Esophagus muscularis mucosa (tissue), 4 donors: ENCODE measurements at places on chromosomes 12 and 14.

DNA sequence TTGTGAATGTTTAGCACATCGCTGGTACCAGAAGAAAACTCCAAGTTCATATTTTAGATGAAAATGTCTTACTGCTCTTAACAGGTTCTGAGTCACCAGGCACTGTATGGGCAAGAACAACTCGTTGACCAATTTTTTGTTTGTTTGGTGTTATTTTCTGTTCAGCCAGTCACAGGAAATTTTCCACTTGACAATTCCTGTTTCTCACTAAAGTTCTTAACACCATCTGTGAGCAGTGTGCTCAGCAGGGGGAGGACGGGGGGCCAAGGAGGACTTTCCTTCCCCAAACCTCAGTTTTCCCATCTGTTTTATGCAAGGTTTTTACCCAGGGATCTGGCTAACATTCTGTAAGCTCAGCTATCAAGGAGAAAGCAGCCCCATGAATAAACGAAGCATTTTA, 3.0 kb downstream of the NUAK1 start:
- no peak for DNase-seq

DNA sequence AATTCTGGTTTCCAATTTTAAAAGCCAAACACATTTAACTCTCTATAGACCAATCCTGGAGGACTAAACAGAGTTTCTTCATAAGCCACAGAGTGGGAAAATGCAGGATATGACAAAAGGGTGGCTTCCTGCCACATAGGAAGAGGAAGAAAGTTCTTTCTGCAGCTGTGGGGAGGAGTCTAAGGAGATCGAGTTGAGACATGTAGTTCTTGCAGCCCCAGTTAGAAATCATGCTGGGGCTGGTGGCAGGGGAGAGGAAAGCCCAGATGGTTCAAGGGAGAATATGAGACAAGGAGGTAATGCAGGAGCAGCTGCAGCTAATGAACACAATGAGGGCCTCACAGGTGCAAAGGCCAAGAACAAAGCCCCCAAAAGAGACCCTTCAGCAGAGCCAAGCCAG, 85.0 kb upstream of the ARID2 start:
- no peak for DNase-seq

- no peak for DNase-seq
These were observed 2.4 kb downstream of the GALNT6 start for GRCh38 chr12:51388846-51389245.

DNA sequence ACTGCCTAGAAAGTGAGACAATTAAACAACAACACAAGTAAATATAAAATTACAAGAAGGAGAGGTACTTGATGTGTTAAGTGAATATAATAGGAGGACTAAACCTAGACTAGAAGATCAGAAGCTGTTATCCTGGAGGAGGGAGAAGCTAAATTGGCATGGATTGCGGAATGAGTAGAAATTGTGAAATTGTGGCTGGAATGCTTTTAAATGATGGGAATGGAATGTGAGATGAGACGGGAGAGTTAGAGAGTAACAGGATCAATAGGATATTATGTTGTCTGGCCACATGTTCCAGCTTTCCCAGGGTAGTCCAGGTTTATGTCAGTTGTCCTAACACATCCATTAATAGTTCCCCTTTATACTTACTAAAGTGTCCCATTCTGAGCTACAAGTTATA, 44.0 kb upstream of the CPNE8 start:
- no peak for DNase-seq

GRCh38 chr14:75147423-75148071, 20.7 kb upstream of the NEK9 start:
- peak; percentile 94 for DNase-seq

GRCh38 chr14:92641306-92641705, 107.1 kb downstream of the LGMN start:
- DNase-seq = no peak

GRCh38 chr12:108441549-108441948, 73.5 kb upstream of the FICD start:
- no peak for DNase-seq

DNA sequence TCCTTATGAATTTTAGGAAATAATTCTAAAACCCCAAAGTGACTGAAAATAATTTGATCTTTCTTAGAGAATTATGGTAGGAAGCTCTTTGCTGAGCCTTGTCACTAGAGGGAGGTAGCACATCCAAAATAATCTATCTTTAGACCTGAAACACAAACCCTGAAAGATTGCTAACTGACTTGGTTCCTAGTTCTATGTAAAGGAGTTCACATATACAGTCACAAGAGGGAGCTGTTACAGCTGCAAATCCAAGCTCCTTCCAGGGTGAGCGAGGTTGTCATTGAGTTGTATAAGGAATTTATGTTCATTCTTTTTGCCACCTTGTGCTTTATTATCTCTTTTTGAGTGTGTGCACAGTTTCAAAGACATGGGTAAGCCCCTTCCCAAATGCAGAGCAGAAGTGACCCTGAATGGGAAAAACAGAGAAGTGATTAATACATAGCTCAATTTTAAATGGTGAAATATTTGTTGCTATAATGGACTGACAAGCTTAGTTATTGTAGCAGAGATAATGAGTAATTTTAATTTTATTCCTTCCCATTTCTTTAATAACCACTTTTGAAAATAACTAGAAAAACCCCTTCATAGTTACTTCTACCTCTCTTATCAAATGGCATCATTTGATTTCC, 387.9 kb downstream of the DAD1 start:
- no peak for DNase-seq

DNA sequence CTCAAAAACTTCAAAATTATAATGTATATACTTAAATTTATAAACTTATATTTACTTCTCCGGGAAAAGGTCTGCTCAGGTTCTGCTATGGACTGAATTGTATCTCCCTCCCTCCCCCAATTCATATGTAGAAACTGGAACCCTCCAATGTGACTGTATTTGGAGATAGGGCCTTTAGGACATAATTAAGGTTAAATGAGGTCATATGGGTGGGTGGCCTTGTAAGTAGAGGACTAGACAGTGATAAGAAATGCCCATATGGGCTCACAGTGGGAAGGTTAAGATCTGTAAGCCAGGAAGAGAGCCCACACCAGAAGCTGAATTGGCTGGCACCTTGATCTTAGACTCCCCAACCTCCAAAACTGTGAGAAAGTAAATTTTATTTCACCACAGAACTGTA, 84.5 kb downstream of the TAOK3 start:
- no peak for DNase-seq

- DNase-seq = no peak
These were observed 16.3 kb downstream of the ATP5MC2 start for GRCh38 chr12:53659571-53659981.

- DNase-seq = no peak
These were observed 106.5 kb downstream of the PLCZ1 start for GRCh38 chr12:18631339-18631738.

GRCh38 chr12:12265571-12266388, 1.1 kb downstream of the LRP6 start:
- DNase-seq = no peak

DNA sequence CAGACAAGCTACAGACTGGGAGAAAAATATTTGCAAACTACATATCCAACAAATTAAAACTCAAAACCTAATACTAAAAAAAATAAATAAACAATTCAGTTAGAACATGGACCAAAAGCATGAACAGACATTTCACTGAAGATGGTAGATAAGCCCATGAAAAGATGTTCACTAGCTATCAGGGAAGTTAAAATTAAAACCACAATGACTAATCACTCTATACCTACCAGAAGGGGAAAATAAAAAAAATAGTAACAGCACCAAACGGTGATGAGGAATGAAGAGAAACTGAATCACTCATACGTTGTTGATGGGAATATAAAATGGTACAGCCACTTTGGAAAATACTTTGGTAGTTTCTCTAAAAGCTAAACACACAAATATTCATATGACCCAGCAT, 31.1 kb upstream of the DHRS7 start:
- DNase-seq = no peak

- DNase-seq = no peak
These were observed 48.5 kb upstream of the OSBPL8 start for GRCh38 chr12:76608070-76608469.

GRCh38 chr12:66668311-66668710, 10.6 kb downstream of the GRIP1 start:
- no peak for DNase-seq

DNA sequence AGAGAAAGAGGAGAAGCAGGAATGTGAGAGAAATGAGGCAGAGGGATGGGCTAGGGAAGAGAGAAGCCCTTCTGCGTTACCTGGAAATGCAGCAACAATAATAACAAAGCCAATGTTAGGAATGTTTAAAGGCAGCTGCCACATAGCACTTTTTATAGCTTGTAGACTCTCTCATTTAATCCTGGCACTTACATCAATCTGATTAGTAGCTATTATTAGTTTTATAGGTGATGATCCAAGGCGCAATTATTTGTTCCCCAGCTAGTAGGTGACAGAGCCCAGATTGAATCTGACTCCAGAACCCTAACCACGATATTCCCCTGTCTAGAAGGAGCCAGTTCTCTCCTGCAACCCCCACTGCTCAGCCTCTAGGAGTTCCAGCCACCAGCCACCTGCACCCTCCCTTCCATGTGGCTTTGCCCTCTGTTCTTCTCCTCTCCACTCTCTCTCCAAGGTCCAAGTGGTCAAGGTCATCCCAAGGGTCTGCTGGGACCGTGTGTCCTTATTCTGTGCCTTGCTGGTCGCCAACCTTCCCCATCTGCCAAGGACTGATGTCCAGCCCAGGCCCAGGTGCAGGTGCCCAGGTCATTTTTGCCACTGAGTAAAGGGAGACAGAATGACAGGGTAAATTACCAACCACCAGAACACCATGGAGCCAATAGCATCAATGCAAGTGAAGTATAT, 29.4 kb upstream of the CIPC start:
- no peak for DNase-seq

- no peak for DNase-seq
These were observed 6.0 kb upstream of the MANSC4 start for GRCh38 chr12:27785882-27786570.

DNA sequence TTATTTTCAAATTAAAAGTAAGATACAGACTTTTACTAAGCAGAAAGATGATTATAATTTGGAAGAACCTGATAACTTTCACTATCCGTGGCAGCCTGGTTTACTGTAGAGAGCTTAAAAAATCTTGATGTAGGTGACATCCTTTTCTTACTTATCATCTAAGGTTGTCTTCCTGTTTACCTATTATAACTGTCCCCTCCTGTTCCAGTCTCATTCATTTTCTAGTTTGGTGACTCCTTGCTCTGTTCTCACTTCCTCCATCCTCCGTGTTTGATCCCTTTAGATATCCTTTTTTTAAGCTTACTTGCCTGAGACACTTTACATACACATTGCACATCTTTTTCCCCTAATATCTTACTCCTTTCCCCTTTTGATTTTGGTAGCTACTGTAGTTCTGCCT, 27.5 kb downstream of the CCDC91 start:
- DNase-seq = no peak

DNA sequence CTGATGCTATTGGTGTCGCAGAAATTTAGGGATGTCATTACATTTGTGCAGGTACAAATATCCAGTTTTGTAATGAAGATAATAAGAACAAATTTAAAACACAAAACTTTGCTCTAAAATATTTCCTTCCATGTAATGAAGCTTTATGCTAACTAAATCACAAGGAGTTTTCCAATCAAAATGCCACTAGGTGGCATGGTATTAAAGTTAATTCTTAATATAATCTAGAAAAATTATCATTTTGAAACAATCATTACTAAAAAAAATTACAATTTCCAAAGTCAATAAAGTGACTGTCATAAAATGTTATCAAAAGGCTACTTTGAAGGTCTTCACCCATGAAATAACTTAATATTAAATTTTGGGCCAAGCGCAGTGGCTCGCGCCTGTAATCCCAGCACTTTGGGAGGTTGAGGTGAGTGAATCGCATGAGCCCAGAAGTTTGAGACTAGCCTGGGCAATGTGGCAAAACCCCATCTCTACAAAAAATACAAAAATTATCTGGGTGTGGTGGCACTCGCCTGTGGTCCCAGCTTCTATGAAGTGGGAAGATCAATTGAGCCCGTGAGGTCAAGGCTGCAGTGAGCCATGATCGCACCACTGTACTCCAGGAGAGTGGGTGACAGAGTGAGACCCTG, 77.4 kb downstream of the KIF21A start:
- no peak for DNase-seq

GRCh38 chr14:24940213-24940783, 109.6 kb downstream of the STXBP6 start:
- DNase-seq = no peak

DNA sequence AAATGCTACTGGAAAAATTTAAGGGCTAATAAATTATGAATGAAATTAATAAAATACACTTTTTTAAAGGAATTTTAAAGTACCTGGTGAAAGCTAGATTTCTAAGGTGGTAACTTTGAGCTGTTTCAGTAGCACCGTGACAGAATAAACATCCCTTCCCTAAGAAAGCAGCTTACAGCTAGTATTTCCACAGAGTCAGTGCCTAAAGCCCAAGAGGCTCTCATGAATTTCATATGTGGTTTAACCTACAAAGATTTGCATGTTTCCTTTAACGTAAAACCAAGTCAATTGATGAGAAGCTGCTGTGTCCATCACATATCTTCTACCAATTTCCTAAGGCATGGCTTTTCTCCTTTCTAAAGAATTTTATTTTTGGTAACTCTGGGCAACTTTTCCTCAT, 56.8 kb downstream of the IFNG start:
- DNase-seq = no peak

DNA sequence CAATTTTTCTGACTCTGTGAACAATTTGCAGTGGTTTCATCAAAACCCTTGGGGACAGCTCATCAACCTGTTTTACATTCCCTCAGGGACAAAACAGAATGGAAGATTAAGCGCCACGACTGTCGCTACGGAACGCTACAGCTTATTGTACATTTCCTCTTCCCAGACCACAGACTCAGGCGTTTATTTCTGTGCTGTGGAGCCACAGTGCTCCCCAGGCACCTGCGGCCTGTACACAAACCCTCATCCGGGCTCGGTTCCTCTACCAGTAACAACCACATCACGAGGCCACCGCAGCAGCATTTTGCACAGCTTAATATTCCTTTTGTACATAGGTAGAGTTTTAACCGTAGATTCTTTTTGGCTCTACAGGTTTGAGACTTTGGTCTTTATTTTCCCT, 397.4 kb upstream of the OR4E1 start:
- DNase-seq = no peak

DNA sequence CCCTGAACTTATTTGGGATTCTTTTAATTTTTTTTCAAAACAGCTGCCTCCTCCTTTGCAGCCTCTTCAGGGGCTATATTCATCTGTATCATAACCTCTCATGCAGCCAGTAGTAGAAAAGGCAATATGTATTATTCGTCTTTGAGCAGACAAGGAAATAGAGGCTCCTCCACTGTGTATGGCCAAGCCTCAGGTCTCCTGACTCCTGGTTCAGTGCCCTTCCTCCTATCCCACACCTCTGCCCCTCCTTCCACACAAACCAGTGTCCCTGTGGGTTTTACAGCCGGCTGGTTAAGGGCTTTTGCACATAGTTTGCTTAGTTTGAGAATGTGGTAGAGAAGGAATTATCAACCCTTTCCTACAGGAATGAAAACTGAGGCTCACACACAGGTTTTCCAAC, 8.8 kb upstream of the ACVRL1 start:
- no peak for DNase-seq

GRCh38 chr12:25155022-25155576, 39.9 kb downstream of the DNAI7 start:
- no peak for DNase-seq
